CD4-positive, alpha-beta T cell treated with Interleukin-4 for 4 hours (primary cell): ENCODE measurements at places on chromosomes 6 and 20.
A peak's percentile ranks its signal among the peaks of the same experiment; 100 is the strongest.

DNA sequence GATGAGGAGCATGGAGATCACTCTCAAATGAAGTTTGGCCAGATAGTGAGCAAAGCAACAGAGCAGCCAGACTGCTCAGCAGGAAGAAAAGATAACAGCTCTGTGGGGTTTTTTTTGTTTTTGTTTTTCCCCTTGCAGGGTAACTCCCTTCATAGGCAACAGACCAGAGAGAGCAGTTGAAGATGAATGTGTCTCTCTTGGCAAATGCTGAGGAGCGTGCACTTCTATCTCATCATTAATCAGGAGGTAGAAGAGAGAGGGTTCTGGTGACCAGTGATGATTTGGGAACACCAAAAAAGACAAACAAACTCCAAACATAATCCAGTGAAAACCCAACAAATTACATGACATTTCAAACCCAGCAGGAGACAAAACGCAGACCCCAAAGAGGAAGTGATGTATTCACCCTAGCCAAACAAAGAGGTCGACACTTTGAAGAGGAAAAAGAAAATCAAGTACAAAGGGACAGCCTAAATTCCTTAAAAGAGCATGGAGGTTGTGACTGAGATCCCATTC, 66.2 kb upstream of the RREB1 start:
- DNase-seq = no peak

GRCh38 chr6:136783495-136784270, 8.6 kb downstream of the MAP3K5 start:
- DNase-seq = peak; percentile 36

DNA sequence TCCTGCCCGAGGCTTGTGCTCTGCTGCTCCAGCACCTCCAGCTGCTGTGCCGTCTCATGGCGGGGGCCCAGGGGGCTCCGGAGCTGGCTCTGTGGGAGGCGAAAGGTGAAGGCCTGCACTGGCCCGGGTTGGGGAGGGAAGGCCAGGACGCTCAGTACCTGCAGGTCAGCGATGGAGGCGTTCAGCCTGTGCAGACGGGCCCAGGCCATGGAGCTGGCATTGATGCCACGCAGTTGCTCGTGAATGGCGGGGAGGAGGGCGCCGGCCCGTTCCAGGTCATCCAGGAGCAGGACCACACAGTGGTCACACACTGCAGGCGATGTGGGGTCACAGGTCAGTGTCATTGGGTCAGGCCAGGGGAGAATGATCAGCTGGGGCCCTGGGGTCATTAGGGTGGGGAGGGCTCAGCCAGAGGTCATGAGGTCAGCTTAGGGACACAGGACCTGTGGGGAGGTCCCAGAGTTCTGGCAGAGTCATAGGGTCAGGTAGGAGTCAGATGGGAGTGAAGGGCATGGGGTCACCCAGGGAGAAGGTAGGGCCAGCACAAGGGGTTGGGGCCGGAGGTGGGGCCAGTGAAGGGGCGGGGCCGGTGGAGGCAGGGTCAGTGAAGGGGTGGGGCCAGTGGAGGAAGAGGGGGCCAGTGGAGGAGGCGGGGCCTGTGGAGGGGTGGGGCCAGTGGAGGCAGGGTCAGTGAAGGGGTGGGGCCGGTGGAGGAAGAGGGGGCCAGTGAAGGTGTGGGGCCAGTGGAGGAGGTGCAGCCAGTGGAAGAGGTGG, 18.0 kb downstream of the ADRM1 start:
- DNase-seq = no peak

DNA sequence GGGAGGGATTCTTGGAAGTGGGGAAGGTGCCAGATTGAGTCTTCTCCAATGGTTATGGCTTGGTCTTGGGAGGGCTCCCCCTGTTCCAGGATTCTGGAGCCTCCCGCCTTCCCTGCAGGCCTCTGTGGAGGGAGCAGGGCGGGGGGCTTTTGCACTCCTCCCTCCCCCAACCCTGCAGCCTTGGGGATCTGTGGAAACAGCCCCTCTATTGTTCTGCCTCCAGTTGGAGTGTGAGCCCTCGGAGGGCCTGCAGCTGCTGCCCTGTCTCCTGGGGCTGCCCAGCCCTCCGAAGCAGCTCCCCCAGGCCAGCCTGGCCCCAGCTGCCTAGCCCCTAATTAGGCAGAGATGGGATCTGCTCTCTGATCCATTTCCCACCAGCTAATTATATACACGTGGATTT, 14.7 kb downstream of the FAM110A start:
- DNase-seq = no peak

GRCh38 chr6:6348256-6348655, 27.8 kb upstream of the F13A1 start:
- DNase-seq = no peak

DNA sequence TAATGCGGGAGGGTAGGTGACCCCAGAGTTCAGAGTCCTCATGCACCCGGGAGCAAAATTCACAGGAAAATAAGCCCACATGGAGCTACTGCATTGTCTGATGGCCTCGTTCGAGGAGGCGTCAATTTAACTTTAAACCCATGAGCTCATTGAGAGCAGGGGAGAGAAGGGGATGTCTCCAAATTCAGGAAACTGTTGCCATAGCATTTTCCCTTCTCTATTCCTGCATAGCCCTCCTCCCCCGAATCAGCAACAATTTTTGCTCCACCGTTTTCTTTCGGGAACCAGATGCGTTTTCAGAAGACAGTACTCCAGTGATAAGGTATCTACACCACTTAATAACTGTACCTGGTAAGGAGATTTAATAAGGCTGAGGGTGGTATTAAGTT, 324 bp upstream of the LAMP5 start:
- no peak for DNase-seq

- DNase-seq = no peak
Observed at GRCh38 chr6:27825025-27825793, 87.0 kb downstream of the OR2B2 start.

DNA sequence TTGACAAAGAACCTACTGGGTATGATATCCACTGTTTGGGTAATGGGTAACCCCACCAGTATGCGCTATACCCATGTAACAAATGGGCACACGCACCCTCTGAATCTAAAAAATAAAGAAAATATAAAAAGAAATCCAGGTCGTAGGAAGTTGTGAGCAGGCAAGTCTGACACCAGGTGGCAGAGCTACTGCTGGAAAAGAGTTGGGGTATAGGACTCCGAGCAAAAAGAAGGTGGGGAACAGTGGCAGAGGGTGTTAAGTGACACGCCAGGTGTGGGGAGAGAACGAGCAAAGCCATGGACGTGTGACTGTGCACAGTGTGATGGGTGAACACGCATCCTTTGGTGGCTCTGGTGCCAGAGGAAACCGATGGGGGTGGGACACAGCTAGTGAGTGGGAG, 46.7 kb downstream of the NOX3 start:
- no peak for DNase-seq
